ENCODE measurements at places on chromosomes 6 and 20.

DNA sequence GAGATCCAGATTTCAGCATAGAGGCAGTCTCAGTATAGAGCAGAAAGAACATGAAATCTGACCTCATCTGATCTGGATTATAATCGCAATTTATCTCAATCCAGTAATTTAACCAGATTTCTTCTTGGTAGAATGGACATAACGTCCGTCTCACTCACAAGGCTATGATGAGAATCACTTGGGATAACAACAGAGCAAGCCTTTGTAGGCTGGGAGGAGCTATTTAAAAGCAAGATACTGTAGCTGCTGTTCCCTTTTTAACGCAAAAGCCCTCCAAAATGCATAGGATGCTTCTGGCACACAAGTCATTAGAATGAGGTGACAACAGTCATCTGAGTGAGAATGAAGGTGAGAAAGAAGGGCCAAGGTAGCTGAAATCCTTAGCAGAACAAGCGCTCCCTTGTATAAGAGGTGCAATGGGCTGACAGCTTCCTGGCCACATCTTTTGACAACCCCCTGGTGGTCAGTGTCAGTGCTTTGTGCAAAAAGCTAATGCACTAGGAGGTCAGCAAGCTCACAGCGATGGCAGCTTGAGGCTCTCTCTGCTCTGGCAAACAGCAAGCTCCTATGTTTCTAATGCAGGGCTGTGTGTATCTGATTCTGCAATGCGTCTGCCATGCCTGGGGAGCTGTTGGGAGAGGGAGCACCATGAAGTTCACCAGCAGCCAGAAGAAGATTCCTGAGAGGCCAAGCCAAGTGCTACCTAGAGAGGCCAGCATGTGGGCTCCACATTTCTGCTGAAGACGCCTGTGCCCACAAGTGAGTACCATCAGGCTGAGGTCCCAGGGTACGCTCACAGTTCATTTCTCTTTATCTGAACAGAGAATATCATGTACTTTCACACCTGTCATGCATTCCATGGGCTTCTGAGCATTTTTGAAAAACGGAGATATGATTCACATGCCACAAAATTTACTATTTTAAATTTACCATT, 16.2 kb downstream of the METTL24 start:
- no peak overlapping the region for H3K4me3 ChIP-seq
- peaks cover 34% of the 10 kb centered on the region for H3K27me3 ChIP-seq
- DNase-seq: peak; percentile 38
- no peaks in the 10 kb centered on the region for H3K4me1 ChIP-seq
- H3K36me3 ChIP-seq: no peaks in the 10 kb centered on the region
- no peak overlapping the region for H3K27ac ChIP-seq

DNA sequence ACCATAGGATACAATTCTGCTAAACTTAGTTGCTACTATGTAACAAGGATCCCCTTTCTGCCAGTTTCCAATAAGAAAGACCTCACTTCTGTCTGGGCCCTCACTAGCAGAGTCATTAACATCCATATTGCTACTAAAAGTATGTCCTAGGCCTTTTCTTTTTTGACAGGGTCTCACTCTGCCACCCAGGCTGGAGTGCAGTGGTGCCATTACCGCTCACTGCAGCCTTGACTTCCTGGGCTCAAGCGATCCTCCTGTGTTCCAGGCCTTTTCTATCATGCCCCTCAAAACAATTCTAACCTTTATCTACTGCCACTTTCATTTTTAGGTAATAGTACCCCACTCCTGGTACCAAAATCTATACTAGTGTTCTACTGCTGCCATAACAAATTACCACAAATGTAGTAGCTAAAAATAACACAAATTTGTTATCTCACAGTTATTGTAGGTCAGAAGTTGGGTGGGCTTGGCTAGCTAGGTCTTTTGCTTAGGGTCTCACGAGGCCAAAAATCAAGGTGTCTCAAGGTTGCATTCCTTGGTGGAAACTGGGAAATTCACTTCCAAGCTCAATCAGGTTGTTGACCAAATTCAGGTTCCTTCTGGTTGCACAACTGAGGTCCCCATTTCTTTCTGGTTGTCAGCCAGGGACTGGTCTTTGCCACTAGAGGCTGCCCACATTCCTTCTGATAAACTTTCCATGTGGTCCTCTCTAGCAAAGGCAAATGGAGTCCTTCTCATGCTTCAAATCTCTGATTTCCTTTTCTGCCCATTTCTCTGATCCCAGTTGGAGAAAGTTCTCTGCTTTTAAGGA, 3.0 kb downstream of the CSNK2A1 start:
- no peak for DNase-seq
- peaks cover 33% of the 10 kb centered on the region for H3K4me1 ChIP-seq
- H3K4me3 ChIP-seq: no peak overlapping the region

DNA sequence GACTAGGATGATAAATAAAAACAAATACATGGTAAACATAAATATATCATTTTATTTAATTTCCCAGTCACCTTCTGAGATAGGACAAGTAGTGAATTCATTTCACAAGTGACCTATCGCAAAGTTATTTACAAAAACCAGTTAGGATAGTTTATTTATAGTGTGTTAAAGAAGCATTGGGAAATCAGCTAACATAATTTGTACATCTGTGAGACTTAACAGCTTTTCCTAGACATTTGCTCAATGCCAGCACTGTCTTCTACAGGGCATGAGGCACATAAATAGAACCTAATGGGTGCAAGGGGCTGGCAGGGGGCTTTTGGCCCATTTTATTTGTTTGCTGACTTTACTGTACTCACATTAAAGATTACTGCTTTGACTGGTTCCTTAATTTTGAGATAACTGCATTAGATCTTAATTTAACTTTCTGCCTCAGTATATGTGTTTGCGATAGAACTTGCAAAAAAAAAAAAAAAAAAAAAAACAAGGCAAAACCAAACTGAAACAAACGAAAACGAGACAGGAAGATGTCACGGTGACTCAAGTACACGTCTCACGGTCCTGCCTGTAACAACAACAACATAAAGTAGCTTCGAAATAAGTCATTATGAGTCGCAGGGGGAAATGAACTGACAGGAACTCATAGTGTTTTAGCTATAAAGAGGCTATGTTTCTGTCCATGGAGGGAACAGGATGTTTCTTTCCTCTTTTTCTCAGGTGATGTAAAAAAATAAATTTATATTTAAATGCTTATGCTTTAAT, 133.7 kb upstream of the GMDS start:
- DNase-seq: no peak
- H3K27me3 ChIP-seq: no peaks in the 10 kb centered on the region
- H3K4me1 ChIP-seq: peaks cover 8% of the 10 kb centered on the region
- no peak overlapping the region for H3K4me3 ChIP-seq
- H3K27ac ChIP-seq: no peak overlapping the region
- H3K36me3 ChIP-seq: no peaks in the 10 kb centered on the region

GRCh38 chr6:13478525-13478966, 8.9 kb downstream of the GFOD1 start:
- peaks cover 3% of the 10 kb centered on the region for H3K36me3 ChIP-seq
- peaks cover 33% of the 10 kb centered on the region for H3K4me1 ChIP-seq
- no peak overlapping the region for H3K27ac ChIP-seq
- H3K4me3 ChIP-seq: no peak overlapping the region
- no peaks in the 10 kb centered on the region for H3K27me3 ChIP-seq

DNA sequence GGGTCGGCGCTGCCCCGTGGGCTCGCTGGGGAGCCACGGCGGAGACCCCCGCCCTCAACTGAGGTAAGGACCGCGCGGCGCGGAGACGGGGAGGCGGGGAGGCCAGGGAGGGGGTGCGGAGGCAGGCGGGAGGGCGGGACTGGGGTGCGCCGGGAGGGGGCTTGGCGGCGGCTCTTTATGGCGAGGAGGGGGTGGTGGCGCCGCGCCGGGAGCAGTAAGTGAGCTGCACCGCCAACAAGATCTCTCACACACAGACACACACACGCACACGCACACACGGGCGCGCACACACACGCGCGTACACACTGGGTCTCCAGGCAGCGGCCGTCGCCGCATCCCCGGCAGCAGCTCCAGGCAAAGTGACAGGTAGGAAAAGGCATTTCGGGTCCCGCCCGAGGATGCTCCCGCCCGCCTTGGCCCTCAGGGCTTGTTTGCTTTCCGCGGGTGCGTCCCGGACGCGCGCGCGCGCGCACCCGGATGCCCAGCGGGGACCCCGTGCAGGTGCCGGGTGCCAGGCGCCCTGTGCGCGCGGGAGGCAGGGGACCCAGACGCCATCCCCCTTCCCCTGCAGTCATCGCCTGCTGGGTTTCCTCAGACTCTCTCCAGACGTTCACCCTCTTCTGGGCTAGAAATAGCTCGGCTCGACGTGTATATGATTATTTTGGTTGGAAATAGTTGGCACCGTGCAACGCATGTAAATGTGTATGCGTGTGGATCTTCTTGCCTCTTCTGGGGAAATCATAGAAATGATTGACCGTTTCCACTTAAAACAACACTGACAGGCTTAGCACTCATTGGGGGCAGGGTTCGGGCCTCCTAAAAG, at the start of gene PLCB4:
Gene PLCB4 (plus strand): TSS at position 247 of the 823 bp plus-strand sequence. CDS start 238,728 bp downstream, outside the sequence.
- peak; percentile 51 for DNase-seq
- H3K27me3 ChIP-seq: no peaks in the 10 kb centered on the region
- H3K36me3 ChIP-seq: peaks cover 23% of the 10 kb centered on the region

DNA sequence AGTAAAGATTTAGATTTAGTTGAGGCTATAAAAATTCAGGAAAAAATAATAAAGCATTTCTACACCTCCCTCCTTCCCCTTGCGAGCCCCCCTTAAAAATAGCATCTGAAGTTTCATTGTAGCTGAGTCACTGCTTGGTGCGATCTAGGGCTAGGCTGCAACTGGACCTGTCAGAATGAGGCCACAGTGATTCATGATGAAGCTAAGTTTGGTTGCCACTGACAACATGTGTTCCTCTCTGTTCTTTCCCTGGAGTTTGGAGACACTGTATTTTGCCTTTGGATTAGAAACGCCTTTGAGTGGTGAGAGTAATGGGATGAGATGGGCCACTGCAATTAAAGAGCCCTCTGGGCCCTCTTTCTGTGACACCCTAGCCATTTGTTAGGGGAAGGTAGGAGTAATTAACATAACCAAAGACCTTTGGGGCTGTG, 334.1 kb downstream of the NRN1 start:
- H3K27me3 ChIP-seq: no peaks in the 10 kb centered on the region
- H3K4me1 ChIP-seq: no peaks in the 10 kb centered on the region
- H3K4me3 ChIP-seq: no peak overlapping the region
- no peak overlapping the region for H3K27ac ChIP-seq
- H3K36me3 ChIP-seq: no peaks in the 10 kb centered on the region
- DNase-seq: no peak

- H3K4me3 ChIP-seq: no peak overlapping the region
- H3K27ac ChIP-seq: no peak overlapping the region
- no peaks in the 10 kb centered on the region for H3K4me1 ChIP-seq
- peaks cover 6% of the 10 kb centered on the region for H3K36me3 ChIP-seq
- no peak for DNase-seq
Observed at GRCh38 chr20:1287787-1288569, 21.9 kb downstream of the SNPH start.

DNA sequence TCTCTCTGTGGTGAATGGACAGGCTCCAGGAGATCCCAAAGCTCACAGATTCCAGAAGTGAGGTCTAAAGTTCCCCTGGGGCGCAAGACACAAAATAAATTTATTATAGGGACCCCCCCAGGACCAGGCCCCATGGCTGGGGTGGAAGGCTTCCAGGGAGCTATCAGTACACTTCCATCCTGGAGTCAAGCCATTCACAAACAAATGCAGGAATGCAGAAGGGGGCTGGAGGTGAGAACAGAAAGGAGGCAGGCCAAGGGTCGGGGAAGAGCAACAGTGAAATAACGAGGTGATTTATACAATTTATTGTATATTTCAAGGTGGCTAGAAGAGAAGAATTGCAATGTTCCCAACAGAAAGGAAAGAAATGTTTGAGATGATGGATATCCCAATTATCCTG, 126.9 kb downstream of the LY86 start:
- H3K36me3 ChIP-seq: no peaks in the 10 kb centered on the region
- H3K4me1 ChIP-seq: peaks cover 19% of the 10 kb centered on the region
- DNase-seq: no peak
- H3K4me3 ChIP-seq: no peak overlapping the region

DNA sequence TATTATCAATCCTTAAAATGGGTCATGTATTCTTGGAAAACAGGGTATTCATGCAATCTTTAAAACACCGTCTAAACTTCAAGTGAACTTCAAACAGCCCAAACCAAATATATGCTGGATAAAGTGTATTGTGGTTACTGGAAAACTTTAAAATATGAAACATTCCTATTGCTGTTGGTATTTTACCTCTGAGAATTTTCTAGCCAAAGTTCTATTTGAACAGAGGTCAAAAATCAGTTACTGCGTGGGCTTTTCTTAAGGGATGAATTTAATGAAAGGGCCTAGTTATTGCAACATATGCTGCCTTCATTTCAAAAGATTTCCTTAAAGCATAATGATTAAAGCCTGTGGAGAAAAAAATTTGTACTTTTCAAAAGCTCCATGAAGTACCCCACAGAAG, 436.0 kb downstream of the PLCB1 start:
- H3K36me3 ChIP-seq: no peaks in the 10 kb centered on the region
- H3K27ac ChIP-seq: no peak overlapping the region
- no peaks in the 10 kb centered on the region for H3K4me1 ChIP-seq
- no peaks in the 10 kb centered on the region for H3K27me3 ChIP-seq

DNA sequence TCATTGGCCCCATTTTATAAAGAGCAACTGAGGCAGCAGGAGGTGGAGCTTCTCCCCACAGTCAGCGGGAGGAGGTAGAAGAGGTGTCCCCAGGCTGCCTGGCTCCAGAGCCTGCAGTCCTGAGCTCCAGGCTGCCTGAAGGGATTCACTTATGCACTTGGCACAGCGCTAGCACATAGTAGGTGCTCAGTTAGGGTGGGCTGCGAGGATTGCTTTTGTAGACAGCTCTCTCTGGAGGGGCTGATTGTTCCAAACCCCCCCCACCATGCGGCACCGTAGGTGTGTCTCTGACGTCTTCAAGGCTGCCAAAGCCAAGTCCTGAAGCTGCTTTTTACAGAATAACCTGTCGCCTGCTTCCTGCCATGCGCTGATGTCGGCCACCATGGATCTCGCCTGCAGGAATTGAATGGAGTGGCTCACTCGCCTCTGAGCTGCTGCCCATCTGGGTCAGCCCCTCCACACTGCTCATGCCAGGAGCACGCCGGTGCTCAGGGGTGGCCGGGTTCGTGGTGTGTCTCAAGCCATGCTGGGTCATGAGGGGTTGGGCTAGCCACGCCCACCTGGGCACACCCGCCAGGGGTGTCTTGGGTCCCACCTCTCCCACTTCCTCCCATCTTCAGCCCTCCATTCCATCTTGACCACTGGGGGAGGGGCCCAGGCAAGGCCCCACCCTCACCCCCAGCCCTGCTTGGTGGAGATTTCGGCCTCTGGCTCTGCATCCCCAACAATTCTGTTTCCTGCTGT, 59.8 kb downstream of the BCAS4 start:
- peaks cover 20% of the 10 kb centered on the region for H3K4me1 ChIP-seq
- H3K27ac ChIP-seq: no peak overlapping the region

Measured in Calu3 (cell line).